ENCODE measurements at places on chromosomes 3 and 15.

DNA sequence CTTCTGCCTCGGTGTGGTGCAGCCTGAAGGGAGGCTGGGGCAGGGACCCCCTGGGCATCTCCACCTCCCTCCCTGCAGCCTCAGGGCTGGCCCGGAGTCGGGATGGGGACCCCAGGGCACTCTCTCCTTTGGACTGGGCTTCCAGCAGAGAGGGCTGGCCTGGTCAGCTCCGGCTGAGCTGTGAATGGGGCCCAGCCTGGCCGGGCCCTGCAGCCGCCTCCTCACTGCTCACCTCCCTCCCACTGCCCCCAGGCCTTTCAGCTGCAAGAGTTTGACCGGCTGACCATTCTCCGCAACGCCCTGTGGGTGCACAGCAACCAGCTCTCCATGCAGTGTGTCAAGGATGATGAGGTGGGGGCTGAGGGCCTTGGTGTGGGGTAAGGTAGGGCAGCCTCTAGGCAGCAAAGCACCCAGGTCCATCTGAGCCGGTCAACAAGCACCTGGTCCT is 36.0 kb downstream of the PSTPIP1 start:
- DNase-seq, result no peak

DNA sequence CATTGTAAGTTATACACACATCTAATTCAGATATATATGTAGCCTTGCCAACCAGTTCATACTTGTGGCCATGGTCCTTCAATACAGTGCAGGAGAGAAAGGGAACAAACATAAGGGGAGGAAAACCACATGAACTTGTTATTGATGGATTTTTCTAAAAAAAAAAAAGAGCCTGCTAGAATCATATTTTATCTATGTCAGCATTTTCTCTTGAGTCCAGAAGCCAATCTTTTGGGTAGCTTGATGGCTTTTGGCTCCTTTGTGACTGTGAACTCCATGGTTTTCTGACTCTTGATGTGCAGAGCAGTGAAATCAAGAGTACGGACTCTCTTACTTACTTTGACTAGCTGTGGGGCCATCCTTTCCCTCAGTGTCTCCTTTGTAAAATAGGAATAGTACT is 197.4 kb upstream of the DPH6 start:
- no peak for DNase-seq

DNA sequence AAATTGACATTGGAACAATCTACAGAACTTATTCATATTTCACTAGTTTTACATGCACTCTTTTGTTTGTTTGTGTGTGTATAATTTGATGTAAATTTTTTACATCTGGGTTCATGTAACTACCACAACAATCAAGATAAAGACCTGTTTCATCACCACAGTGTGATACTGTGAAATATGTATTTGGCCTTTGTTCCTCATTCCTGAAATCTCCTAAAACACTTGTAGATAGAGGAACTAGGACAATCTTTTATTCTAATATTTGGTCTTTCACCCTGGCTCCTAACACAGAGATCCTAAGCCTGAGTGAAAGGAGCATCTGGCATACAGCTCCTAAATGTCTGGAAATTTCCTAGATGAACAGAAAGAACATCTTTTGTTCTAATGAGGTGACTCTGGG is 155.0 kb upstream of the GPR149 start:
- no peak for DNase-seq

- no peak for DNase-seq
These were observed 175.6 kb upstream of the ATP10A start for GRCh38 chr15:26038693-26039092.

- no peak for DNase-seq
These were observed 45.0 kb downstream of the EEFSEC start for GRCh38 chr3:128198313-128198712.

DNA sequence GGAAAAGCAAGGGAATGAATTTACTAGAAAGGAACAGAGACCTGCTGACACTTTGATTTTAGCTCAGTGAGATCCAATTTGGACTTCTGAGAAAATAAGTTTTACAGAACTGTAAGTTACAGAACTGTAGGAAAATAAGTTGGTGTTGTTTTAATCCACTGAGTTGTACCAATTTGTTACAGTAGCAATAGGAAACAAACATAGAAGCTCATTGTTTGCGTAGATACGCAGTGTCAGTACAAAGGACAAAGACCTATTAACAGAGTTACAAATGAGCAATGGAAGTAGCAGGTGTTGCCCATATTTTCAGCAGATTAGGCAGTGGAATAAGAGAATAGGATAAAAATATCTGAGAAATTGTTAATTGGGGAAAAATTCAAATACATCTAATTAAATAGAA is 385.8 kb upstream of the CNTN6 start:
- DNase-seq, result no peak

- DNase-seq, result peak; percentile 82
These were observed 64.2 kb upstream of the MYZAP start for GRCh38 chr15:57527382-57528091.

DNA sequence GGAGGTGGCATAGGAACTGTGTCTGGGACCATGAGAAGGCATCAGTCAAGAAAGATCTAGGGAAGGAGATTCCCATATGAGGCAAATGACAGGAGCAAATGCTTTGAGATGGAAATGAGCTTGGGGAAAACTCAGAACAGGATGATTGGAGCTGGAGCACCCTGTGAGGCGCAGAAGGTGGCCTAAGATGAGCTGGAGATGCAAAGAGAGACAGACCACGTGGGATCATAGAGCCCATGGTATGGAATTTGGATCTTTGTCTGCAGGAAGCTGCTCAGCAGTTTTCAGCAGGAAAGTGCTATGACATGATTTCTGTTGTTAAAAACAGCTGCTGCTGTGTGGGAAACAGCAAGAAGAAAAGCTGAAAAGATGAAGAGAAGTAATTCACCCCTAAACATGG is 310.6 kb downstream of the MAGI1 start:
- DNase-seq, result no peak

DNA sequence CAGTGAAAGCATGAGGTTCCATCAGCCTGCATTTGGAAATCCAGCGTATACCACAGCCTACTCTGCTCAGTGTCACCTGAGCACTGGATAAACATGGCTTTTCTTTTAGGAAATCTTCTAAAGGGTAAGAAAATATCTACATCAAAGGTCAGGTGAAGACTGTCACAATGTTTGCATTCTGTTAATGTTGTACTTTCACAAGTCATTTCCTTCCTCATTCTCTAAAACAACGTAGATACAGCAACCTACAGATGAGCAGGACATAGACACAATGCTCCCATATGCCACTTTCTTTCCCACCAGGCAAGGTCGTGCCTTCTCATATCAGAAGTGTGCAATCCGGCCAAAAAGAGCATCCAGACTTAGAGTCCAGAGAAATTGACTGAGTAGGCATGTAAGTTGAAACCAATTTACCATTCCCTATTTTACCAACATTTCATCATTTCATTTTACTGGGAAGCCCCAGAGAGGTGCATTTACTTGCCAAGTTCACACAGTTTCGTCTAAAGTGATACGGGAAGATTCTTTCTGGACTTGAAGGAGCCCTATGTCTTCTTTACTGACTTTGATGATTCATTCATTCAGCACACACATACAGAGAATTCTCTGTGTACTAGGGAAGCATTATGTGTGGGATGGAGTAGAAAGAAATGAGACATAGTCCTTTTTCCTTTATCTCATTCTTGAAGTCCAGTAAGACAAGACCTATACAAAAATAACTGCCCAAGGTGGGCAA is 30.6 kb upstream of the LPP start:
- no peak for DNase-seq

- no peak for DNase-seq
These were observed 144.6 kb upstream of the VEPH1 start for GRCh38 chr3:157647820-157648219.

DNA sequence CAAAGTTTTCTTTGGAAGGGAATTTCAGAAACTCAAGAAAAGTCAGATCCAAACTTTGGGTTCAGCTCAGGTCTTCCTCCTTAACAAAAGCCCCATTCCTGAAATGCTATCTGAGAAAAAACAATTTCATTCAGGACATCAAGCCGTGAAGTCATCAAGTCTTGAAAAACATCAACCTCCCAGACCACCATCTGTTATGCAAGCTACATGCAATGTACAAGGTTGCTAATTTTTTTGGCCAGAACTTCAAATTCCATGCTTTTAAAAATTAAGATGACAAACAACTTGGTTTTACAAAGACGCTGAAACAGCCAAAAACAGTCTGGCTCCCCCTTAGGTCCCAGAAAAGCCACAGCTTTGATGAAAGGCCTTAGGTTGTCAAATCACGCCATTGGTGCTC is 53.9 kb upstream of the WNT5A start:
- DNase-seq, result no peak

DNA sequence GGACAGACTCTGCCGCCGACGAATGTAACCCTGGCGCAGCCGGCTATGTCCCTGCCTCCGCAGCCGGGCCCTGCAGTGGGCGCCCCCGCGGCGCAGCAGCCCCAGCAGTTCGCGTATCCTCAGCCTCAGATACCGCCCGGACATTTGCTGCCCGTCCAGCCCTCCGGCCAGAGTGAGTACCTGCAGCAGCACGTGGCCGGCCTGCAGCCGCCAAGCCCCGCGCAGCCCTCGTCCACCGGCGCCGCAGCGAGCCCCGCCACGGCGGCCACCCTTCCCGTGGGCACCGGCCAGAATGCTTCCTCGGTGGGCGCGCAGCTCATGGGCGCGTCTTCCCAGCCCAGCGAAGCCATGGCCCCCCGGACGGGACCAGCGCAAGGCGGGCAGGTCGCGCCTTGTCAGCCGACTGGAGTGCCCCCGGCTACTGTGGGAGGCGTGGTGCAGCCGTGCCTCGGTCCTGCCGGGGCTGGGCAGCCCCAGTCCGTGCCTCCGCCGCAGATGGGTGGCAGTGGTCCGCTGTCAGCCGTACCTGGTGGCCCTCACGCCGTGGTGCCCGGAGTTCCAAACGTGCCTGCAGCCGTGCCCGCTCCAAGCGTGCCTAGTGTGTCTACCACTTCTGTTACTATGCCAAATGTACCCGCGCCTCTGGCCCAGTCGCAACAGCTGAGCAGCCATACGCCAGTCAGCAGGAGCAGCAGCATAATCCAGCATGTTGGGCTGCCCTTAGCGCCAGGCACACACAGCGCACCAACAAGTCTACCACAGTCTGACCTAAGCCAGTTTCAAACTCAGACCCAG is 2.4 kb downstream of the TSC22D2 start:
- peak; percentile 41 for DNase-seq

- DNase-seq, result no peak
These were observed 311.6 kb upstream of the TPRG1 start for GRCh38 chr3:188860147-188860546.

DNA sequence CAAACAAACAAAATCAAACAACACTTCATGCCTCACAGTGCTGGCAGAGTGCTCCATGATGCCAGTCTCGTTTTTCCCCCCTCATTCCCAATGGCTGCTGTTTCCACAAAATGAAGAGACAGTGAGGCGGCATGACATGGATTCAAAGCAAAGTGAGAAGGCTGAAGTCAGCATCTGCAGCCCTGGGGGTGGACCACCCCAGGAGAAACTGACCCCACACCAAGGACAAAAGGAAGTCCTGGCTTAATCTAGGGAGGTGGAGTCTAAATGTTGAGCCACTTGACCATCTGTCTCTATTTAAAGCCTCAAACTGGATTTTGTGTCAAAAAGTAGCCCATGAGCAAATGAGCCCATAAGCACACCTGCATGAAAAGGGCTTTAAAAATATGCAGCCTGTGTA is 151.2 kb upstream of the RORA start:
- DNase-seq, result no peak

GRCh38 chr15:56234804-56235203 is 8.9 kb downstream of the RFX7 start:
- no peak for DNase-seq

- DNase-seq, result no peak
These were observed 7.9 kb downstream of the FOXL2 start for GRCh38 chr3:138938877-138939560.

- no peak for DNase-seq
These were observed 60.3 kb downstream of the CTNNB1 start for GRCh38 chr3:41259449-41260062.

GRCh38 chr3:43695863-43696262 is 5.1 kb downstream of the ABHD5 start:
- DNase-seq, result no peak

DNA sequence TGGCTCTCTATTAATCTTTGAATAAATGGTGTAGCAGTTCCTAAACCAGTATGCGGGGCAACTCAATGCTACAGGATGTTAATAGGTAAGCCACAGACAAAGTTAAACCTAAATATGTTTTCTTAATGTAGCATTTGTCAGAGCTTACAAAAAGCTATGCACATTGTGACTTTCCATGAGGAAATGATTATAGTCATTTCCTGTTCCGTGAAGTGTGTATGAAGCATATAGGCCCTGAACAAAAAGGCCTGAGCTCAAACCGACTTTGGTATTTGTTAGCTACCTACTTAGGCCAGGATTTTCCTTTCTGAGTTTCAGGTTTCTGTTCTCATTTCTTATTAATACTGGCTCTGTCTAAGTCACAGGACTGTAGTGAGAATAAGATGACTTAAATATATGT is 14.2 kb downstream of the ZNF80 start:
- peak; percentile 55 for DNase-seq

DNA sequence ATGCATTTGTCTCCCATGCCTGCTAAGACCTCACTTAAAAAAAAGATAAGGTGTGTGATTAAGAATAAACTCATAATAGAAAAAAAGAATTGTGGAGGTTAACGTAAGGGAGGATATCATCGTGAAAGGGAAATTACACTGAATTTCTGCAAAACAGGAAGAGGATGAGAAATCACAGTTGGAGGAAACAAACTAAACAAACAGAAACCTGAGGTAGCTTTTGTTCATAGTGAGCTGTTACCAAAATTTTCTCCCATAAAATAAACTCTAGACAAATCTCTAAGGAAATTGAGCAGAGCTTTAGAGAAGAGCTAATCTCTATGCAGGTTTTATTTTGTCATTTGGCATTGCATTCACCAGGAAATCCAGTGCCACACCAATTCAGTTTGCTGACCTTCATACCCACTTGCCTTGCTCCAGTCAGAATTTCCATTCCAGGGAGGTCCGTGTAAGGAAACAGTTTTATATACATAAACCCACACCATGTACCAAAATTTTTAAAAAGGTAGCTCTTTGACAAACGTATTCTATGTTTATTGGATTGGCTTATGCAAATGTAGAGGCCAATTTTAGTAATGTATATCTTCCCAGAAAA is 231.2 kb downstream of the MBNL1 start:
- no peak for DNase-seq

DNA sequence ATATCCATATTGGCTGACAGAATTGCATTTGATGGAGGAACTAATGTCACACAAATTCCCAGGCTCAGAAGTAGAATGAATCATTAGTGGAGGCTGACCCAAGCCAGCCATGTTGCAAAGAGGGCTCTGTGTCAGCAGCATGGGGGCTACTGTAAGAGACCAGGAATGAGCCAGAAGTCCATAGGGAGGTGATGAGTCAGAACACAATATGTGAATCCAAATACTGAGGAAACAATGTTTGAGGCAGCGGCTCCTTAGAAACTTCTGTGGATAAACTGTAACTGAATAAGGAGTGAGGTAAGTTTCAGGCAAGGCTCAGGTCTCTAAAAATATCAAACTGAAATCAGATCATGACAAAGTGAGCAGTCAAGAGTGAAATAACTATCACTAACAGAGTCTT is 170.7 kb downstream of the WDR72 start:
- no peak for DNase-seq

GRCh38 chr3:194135806-194136518 is at the start of gene HES1:
HES1 (plus strand) TSS chr3:194136148; CDS start chr3:194136381, 233 bp downstream.
- DNase-seq, result peak; percentile 82

GRCh38 chr15:43153269-43153668 is 19.9 kb downstream of the TMEM62 start:
- DNase-seq, result no peak
